Glomerular endothelial cell (primary cell): ENCODE measurements at places on chromosomes 16 and 17. TPM values are rescaled to one million over a fixed set of nuclear protein-coding genes. Genes with fewer than 3 reads are reported as not detected.

GRCh38 chr16:48517493-48517892 is 92.5 kb downstream of the N4BP1 start:
- no peak for DNase-seq

DNA sequence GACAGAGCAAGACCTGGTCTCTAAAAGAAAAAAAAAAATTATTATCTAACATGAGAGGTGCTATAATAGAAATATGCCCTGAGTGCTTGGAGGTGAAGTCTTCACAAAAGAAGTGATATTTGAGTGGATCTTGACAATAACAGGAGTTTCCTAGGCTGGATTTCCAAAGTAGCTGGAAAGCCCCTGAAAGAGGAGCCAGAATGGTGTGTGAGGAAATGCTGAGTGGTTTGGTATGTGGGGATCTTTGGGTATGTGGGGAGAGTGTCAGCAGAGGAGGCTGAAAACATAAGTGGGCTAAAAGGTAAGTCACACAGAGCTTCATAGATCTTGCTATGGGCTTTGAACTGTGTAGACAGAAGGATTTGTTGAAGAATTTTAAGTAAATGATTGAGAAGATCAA is 100.1 kb downstream of the YPEL2 start:
- DNase-seq = no peak

C17orf107 gene
- total RNA-seq = 0.88 and 1.6 TPM in 2 replicates

LGALS9B gene
- not detected in 2 replicates for total RNA-seq

DNA sequence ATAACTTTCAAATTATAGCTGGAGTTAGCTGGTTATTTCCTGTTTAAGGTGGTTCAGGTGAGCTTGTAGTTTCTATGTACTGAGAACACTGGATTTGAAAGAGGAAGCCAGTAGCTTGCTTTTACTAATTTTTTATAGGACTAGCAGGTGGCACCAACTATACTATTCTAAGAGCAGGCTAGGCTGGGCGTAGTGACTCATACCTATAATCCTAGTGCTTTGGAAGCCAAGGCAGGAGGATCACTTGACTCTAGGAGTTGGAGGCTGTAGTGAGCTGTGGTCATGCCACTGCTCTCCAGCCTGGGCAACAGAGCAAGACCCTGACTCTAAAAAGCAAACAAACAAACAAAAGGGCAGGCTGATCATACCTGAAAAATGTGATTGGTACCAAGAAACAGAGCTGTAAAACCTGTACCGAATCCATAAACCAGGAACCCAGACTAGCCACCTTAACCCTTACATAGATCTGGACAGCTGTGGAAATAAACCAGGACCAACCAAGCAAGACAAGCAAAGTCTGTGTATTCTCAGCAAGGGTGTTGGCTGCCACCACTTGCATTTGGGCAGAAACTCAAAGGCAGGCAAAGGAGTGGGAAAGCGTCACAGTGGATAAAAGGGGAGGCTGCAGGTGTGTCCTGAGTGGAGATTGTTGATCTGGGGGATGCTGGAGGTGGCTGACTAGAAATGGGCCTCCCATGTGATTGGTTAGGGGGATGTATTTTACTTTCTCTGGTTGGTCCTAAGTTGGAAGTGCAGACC is 36.3 kb downstream of the SLC47A1 start:
- no peak for DNase-seq

NEK8 gene
- total RNA-seq = 2.8 and 5.4 TPM in 2 replicates

GRCh38 chr17:17587614-17588337 is 3.7 kb downstream of the PEMT start:
- DNase-seq = no peak

DNA sequence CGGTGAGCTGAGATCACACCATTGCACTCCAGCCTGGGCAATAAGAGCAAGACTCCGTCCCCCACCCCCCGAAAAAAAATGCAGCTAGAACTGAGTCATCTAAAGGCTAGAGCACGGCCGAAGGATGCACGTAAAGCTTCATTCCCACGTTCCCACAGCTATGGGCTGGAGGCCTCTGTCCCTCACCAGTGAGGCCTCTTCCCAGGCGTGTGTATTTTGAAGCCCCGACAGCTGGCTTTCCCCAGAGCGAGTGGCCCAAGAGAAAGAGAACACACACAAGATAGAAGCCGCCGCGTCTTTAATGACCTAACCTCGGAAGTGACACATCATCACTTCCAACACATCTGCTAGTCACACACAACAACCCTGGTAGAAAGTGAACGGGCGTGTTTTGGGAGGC is 6.6 kb upstream of the KCTD5 start:
- DNase-seq = no peak

WFDC1 gene
- not detected in 2 replicates for total RNA-seq

KIF2B gene
- not detected in 2 replicates for total RNA-seq

ACAP1 gene
- 53.1 TPM in 1 of 2 replicates, not detected in the other for total RNA-seq

DNA sequence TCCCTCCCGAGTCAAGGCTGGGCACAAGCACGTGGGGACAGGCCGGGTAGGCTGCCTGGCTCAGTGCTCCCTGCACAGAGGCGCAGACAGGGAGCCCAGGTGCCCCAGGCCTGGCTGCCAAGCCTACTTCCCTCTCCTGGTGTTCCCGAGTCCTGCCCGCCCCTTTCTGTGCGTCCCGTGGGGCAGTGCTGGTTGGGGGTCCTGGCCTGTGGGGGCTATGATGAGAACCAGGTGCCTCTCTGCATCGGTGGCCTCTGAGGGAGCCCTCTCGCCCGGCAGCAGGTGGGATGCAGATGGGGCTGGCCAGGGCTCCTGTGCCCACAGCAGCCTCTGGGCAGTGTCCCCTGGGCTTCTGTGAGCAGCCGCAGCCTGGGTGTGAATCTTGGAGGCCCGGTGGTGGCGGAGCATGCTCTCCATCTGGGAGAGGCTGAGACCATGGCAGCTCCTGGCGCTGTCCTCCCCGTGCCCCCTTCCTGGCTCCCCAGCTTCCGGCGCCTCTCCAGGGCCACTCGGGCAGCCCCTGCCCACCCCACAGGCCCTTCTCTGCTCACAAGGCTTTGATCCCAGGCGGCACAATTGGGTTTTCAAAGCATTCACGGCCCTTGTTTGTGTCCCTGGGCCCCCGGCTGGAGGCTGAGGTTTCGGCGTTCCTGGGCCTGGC is 7.2 kb downstream of the CENPX start:
- DNase-seq = no peak

DNA sequence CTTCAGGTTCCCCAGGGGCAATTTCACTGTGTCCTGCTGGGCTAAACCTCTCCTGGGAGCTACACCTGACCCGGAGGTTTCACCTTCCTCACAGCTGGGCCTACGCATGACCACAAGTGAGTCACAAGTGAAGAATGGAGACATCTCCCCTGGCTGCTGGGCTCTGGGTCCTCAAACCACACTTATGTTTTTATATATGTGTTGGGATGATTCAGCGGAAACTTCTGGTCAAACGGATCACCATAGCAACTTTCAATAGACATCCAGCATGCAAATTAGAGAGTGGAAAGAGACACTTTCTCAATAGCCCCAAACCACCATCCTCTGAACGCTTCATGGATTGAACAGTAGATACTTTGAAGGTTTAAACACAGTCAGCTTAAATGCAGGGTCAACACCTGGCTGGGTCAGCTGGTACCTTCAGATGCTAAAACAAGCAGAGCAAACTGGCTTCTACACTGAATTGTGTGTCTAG is 28.0 kb upstream of the MAF start:
- no peak for DNase-seq

GRCh38 chr16:89795676-89796075 is 20.8 kb downstream of the FANCA start:
- no peak for DNase-seq

GAN gene
- total RNA-seq = 6.6 and 8.1 TPM in 2 replicates

DNA sequence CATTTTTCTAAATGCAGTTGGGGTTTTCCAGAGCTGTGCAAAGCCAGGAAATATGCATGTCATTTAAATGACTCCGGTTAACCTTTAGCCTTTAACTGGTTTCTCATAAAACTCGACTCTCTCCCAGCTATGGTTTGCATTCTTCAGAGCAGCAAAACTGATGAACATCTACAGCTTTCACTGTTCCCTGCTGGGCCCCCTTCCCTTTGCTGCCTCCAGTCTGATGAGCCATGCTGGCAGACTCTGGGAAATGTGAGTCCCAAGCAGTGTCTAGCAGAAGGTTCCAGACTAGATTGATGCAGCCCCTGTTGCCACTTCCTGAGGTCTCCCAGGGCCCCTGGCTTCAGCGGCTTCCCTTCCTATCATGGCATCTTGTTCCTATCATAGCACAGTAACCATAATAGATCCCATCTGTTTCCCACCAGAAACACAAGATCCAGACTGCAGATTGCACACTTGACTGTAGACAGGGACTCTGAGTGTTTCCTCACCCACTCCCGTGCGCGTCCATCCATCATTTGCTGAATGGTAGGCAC is 135.4 kb downstream of the CLEC16A start:
- DNase-seq = no peak

DNA sequence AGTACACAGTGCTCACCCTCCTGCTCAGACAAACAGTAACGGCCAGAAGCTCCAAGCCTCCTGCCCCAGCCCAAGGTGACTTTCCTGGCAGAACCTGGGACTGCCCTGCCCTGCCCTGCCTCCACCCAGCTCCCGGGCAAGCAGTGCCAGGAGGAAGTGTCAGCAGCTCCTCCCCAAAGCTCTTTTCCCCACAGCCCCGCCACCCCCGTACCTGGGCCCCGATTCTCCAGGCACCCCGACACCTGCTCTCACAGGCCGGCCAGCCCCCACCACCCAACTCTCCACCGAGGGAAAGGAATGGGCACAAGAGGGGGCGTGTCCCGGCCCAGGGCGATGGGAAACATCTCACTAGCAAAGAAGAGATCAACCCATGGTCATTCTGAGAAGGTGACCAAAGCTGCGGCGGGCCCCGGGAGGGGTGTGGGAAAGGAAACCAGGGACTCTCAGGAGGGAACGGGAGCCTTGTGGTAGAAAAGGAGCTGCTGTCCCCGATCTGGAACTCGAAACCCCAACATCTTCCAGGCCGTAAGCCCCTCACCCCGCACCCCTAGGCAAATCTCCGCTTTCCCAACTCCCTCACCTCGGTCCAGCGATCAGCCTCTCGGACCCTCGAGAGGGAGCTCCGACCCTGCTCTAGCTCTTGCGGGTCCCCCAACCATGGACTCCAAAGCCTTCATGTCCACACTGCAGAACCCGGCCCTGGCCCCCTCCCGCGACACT is 1.2 kb downstream of the BCAR1 start:
- no peak for DNase-seq

- no peak for DNase-seq
Observed at GRCh38 chr16:58500430-58501241, 693 bp downstream of the NDRG4 start.

TNFRSF13B gene
- total RNA-seq = not detected in 2 replicates

DNA sequence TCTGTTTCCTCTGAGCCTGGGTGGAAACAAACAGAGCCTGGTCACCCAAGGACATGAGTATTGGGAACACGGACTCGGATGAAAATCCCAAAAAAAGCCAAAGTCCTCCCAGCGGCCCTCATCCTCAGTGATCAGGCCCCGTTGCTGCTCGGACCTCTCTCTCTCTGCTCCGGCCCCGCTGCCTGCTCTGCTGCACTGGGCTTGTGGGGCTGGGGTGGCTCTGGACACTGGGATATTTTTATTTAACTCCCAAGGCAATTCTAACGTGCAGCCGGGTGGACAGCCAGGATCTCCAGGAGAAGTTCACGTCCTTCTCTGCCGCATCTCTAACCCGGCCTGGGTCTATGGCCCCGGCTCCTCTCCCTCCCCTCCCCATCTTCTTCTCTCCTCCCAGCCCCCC is 280.9 kb upstream of the TNRC6C start:
- no peak for DNase-seq

DNA sequence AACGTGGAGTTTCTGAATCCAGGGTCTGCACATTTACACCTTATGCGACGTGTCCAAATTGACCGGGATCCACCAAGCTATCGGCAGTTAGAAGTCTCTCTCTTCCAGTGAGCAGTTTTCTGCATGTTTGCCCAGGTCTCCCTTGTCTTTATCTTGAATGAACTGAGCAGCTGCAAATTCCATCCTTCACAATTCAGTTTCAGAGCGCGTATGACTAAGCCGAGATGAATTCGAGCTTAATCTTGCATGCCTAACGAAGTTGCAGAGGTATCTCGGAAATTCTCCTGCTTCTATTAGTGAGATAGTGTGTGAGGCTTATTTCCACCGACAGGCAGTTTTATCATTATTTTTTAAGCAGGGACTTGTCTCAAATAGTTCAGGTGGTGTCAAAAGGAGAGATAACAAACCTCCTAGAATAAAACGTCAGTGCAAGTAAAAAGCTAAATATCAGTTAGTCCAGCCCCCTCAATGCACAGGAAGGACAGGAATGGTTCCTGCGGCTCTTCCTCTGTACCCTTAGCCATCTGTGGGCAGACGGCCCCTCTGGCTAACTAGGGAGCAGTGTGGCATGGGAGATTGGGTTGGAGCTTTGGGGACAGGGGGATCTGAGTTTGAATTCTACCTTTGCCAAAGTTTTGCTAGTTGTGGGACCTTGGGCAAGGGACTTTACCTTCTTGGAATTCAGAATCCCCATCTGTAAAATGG is 93.0 kb upstream of the GPR139 start:
- DNase-seq = no peak

PLXDC1 gene
- total RNA-seq = 0.06 TPM in 1 of 2 replicates, not detected in the other
